ENCODE measurements at places on chromosomes 1 and 21.
A peak's percentile ranks its signal among the peaks of the same experiment; 100 is the strongest.

DNA sequence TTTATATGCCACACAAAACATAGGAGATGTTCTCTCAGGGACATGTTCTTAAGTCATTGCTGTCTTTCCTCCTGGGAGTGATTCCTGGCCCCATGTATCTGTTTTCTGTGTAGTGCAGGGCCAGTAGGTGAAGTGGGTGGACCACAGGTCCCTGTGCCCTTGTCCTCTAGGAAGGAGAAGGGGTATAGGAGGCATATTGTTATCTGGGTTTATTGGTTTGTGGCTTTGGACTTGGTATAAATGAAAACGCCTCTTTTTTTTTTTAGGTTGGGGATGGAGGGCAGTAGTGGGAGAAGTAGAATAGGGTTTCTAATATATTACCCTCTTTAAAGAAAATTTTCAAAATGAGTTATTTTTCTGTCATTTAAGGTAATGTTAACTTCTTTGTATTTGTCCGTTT, 29.4 kb downstream of the DYRK1A start:
- DNase-seq, result no peak

GRCh38 chr1:184860535-184860934, 105.9 kb upstream of the EDEM3 start:
- DNase-seq, result no peak

GRCh38 chr1:230548997-230549396, 93.3 kb upstream of the COG2 start:
- no peak for DNase-seq

- no peak for DNase-seq
Observed at GRCh38 chr1:236602171-236602570, 2.1 kb downstream of the HEATR1 start.

- DNase-seq, result no peak
Observed at GRCh38 chr1:36083635-36084496, at the start of gene TEKT2. Gene TEKT2, plus strand, starts transcription at chr1:36084094. Its CDS starts 828 bp downstream, at chr1:36084922.

DNA sequence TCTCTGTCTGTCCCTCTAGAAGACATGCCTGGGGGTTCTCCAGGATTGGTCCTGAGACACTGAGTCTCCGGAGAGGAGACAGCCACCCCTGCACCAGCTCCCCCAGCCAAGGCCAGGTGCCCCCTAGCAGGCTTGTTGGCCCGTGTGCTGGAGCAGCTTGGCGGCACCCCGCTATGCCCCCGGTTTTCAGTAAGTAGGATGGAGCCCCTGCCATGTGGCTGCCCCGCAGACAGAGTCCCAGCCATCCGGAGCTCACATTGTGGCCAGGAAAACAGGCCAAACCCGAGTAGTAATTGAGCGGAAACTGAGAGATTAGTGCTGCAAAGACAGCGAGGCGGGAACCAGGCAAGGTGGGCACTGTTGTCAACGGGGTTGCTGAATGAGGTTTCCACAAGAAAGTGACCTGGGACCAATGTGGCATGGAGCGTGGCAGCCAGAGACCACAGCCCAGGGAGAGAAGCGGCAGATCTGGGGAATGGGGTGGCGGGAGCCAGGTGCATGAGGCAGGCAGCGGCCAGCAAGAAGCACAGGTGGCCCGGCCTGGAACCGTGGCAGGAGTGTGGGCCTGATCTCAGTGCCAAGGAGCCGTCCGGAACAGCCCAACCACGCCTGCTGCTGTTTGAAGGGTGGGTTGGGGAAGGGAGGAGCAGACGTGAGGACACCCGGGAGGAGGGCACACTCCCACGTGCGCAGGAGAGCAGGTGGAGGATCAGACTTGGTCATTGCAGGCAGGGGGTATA, 137.4 kb upstream of the VAMP3 start:
- DNase-seq, result no peak

GRCh38 chr1:1839311-1839965, 51.4 kb downstream of the GNB1 start:
- no peak for DNase-seq

DNA sequence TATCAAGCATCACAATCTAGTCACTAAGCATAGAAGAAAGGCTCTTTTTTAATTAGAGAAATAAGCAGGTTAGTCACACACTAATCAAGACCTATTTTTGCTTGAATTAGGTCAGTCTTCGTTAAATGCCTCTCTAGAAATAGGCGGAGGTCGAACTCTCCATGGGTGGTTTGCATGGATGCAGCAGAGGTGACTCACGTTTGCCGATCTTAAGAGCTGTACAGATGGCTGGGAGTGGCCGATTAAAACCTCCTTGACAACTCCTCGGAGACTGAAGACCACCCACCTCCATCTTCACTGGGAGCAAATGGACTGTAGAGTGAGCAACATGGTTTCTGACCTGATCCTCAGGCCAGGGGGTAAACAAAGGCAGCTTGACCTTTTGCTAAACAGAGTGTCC, 249.3 kb downstream of the ZNF648 start:
- no peak for DNase-seq

DNA sequence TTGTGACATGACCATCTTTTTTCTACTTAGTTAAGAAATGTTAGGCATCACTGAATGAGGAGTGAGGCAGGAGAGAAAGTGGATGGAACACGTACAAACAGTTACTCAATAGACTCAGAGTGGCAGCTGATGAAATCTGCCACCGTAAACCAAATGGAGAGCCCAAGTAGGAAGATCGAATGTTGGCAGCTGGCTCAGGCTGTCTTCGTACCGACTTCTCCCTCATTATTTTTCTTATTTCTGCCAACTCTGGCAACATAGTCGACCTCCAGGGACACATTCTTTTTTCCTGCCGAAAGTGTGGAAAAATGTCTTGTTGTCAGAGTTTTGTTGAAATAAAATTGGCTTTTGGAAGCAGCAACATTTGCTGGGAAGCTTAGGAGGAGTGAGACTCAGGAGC, 143.3 kb downstream of the GREM2 start:
- DNase-seq, result no peak

GRCh38 chr1:62962901-62963776, 179.2 kb downstream of the ATG4C start:
- peak; percentile 18 for DNase-seq

- DNase-seq, result no peak
Observed at GRCh38 chr1:10108134-10108663, 75.4 kb downstream of the UBE4B start.

- no peak for DNase-seq
Observed at GRCh38 chr1:88647749-88648415, 36.2 kb upstream of the PKN2 start.

DNA sequence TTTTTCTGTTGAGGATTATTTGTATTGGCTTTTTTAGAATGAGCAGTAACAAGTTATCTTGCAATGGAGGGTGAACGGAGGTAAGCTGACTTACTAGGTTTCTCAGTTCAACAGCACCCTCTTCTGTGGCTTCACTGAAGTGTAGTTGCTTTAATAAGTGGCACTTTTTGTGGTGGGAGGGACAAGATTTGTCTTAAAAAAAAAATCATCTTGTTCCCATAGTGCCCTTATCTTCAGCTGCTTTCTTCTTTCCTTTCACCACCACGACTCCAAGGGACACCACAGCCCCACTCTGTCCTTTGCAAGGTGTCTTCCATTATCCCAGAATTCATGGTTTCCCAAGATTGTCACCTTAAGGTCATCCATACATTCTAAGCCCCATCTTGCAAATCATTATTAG, 92.9 kb downstream of the PIGK start:
- DNase-seq, result peak; percentile 6

GRCh38 chr1:64545118-64545843, 75.4 kb downstream of the CACHD1 start:
- DNase-seq, result no peak

GRCh38 chr1:154736841-154737240, 128.9 kb upstream of the ADAR start:
- DNase-seq, result no peak

- DNase-seq, result no peak
Observed at GRCh38 chr1:13826009-13826408, 126.0 kb downstream of the PRDM2 start.

DNA sequence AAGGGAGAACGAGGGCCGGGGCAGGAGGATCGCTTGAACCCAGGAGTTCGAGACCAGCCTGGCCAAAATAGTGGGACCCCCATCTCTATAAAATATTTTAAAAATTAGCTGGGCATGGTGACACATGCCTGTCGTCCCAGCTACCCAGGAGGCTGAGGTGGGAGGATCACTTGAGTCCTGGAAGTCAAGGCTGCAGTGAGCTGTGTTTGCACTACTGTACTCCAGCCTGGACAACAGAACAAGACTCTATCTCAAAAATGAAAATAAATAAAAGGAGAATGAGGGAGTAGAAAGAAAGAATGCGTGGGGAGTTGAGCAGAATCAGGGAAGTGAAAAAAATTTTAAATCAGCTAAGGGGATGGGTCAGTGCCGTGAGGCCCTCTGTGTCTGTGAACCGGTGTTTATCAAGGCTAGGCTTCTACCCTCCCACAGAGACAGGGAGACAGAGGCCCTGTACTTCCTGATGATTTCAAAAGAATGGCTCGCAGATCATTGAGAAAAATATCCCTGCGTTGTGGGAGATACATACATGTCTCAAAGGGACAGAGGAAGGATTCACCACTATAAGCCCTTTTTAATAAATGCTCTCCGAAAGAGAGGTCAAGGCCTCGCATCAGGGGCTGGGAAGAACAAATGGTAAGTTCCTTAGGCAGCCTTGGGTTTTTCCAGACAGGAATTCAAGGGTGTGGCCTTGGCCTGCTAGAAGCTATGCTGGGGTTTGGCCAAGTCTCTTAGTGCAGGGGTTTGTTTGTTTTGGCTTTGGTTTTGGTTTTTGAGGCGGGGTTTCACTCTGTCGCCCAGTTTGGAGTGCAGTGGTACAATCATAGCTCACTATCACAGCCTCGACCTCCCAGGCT, 20.7 kb downstream of the IL10RB start:
- DNase-seq, result no peak

GRCh38 chr1:42143896-42144710, 9.1 kb upstream of the GUCA2B start:
- DNase-seq, result no peak

DNA sequence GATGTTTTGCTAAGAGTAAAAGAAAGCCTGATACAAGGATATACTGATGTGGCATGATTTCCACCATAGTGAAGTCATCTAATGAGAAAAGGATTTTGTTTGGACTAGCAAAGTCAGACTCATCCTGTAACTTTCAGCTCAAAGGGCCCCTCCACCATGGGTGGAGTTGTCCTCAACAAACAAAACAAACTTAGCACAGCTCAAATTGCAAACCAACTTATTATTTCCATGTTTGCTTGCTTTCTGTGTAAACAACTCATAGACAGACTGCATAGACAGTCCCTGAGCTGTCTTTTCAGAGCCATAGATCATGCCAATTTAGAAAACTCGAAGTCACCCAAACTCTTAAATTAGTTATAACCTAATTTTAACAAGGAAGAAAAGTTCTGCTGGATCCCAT, 69.4 kb upstream of the VAV3 start:
- no peak for DNase-seq

- DNase-seq, result no peak
Observed at GRCh38 chr1:155176544-155177071, 3.0 kb downstream of the TRIM46 start.

DNA sequence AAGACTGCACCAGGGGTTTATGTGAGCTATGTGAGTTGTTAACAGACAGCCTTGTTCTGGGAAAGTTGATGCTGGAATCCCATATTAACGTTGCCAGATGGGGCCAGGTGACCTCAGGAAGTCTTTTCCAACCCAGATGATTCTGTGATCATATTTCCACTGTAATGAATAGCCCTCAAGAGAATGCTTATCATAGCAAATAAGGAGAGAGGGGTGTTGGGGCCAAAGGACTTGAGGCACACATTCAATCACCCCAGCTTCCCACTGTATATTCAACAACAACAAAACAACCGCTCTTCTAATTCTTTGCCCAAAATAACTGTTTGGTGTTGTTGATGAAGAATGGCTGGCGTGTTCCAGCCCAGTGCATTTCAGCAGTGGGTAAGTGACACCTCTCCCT, 14.1 kb downstream of the ZNF697 start:
- DNase-seq, result no peak

GRCh38 chr1:91032349-91032748, 10.5 kb upstream of the ZNF644 start:
- no peak for DNase-seq

GRCh38 chr1:56169856-56170255, 409.5 kb downstream of the PLPP3 start:
- no peak for DNase-seq

DNA sequence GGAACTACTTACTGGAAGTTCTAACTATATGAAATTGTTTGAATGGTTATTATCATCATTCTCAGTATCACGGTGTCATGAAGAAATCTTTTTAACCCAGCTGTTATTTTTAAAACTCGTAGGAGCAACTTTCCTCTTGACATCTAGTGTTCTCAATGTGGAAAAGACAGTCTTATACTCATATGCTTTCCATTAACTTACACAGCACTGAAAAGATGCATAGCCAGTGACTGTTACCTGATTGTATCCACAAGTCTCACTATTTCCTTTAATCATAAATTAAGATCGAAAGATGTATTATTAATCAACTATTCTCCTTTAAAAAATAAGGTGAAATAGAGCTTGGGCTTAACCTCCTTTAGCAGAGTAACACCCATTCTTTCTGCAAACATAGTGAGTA, 59.7 kb upstream of the TNFSF4 start:
- DNase-seq, result no peak

DNA sequence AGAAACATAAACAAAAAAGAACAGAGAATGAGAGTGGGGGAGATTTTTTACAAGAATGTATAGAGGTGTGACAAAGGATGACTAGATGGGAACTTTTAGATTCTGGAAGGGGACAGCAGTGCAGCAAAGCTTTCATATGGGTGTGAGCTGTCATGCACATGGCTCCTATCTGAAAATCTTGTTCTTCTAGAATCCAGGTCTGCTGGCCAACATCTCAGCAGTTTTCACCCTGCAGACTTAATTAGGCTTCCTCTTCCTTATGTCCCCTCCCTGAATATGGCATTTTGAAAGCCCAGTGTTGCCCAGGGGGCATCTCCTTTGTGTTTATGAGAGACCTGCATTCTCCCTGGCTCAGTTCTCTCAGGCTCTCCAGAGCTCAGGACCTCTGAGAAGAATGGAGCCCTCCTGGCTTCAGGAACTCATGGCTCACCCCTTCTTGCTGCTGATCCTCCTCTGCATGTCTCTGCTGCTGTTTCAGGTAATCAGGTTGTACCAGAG, at the start of gene CYP4Z1:
Gene CYP4Z1, plus strand, starts transcription at position 135 of the 498 bp plus-strand sequence. Its CDS starts 260 bp downstream, at position 395.
- DNase-seq, result no peak

DNA sequence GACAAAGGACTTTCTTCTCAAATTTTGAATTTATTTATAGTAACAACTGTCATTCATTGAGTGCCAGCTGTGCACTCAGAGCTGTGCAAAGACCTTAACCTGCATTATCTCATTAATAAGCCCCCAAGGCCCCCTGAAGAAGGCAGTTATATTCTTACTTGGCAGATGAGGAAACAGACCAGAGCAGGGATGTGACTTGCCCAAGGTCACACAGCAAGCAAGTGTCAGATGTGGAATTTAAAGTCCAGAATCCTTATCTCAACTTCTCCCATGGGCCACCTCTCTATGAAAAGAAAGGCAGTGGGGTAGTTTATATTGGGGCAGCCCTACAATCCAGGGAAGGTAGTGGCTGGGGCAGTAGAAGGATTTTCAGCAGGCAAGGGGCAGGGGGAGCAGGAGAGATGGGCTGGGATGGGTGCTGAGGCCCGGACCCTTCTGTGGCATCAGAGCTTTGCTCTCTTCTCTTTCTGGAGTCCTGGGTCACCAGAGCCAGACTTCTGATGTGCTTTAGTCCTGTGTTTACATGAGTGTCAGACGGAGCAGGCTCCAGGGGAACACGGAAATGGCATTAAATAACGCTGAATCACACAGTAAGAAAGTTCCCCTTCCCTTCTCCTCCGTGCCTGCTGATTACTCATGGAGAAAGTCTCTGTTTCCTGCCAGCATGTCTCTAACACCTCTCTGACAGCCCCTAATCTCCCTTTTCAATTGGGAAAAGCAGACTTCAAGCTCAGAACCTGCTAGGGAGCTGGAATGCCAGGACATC, 39.5 kb downstream of the EPHB2 start:
- DNase-seq, result no peak

GRCh38 chr1:214155987-214156625, 124.9 kb upstream of the SMYD2 start:
- no peak for DNase-seq
